Posterior vena cava (tissue), 2 donors: ENCODE measurements at places on chromosomes 12 and 14. TPM values are rescaled to one million over a fixed set of nuclear protein-coding genes. Genes with fewer than 3 reads are reported as not detected.

Gene GLIPR1L1
- not detected for total RNA-seq

Gene COL2A1
- total RNA-seq, result not detected

Gene TEX22
- total RNA-seq, result 0.71 TPM

Gene RTN1
- total RNA-seq, result 12.5 TPM

Gene WIF1
- 0.46 TPM for total RNA-seq

Gene SMIM41
- total RNA-seq, result 0.19 TPM

Gene IFT43
- total RNA-seq, result 79.6 TPM

Gene BCL2L2
- total RNA-seq, result 81.7 TPM

Gene PTCSC3
- total RNA-seq, result not detected

Gene BTBD6
- 38.4 TPM for total RNA-seq

Gene PLA2G1B
- total RNA-seq, result not detected

Gene SMCO2
- 0.67 TPM for total RNA-seq

Gene STYK1
- 0.10 TPM for total RNA-seq

Gene CMKLR1
- 53.4 TPM for total RNA-seq

Gene OTUB2
- total RNA-seq, result 0.37 TPM

Gene COA8
- 40.3 TPM for total RNA-seq

Gene TRAF3
- 17.8 TPM for total RNA-seq

Gene TSPAN19
- total RNA-seq, result not detected

Gene PSEN1
- 41.4 TPM for total RNA-seq

Gene AQP6
- total RNA-seq, result 0.05 TPM

Gene CLEC14A
- total RNA-seq, result 36.4 TPM

Gene DBX2
- 0.19 TPM for total RNA-seq

Gene SELPLG
- total RNA-seq, result 14.4 TPM

Gene FGF23
- total RNA-seq, result not detected

Gene KITLG
- 15.1 TPM for total RNA-seq
